ENCODE measurements at places on chromosomes 4 and X.

DNA sequence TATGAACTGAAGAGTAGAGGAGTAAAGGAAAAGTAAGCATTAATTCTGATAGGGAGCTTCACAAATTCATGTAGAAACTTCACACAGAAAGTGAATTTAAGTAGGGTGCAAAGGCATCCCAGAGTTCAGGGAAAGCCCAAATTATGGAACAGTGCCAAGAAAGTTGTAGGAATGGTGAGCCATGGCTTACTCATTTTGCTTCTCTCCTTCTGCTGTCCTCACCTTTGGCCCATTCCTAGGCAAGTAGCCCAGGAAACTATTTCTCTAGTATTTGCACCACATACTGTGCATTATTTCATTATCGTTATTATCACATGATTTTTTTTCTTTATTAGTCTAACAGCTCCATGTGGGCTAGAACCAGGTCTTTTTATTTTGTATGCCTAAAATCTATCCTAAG, 34.9 kb upstream of the IL1RAPL1 start:
- no peak for DNase-seq

GRCh38 chrX:120840827-120841226, 34.8 kb downstream of the CT47B1 start:
- DNase-seq: no peak

GRCh38 chr4:80036949-80037685, 35.9 kb downstream of the ANTXR2 start:
- DNase-seq: no peak

DNA sequence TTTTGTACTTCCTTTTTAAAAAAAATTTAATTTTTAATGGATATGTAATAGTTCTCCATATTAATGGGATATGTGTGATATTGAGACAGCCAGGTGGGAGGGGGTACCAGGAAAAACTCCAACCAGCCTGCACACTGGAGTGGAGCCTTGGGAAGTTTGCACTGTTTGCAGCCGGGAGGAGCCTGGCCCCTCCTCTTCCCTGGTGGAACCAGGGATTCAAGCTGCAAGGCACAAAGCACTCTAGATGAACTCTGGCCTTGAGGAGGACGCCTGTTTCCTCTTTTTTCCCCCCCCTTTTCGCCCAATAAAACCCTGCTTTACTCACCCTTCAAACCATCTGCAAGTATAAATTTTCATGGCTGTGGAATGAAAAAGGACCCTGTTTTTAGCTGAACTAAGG, 48.2 kb upstream of the GC start:
- no peak for DNase-seq

DNA sequence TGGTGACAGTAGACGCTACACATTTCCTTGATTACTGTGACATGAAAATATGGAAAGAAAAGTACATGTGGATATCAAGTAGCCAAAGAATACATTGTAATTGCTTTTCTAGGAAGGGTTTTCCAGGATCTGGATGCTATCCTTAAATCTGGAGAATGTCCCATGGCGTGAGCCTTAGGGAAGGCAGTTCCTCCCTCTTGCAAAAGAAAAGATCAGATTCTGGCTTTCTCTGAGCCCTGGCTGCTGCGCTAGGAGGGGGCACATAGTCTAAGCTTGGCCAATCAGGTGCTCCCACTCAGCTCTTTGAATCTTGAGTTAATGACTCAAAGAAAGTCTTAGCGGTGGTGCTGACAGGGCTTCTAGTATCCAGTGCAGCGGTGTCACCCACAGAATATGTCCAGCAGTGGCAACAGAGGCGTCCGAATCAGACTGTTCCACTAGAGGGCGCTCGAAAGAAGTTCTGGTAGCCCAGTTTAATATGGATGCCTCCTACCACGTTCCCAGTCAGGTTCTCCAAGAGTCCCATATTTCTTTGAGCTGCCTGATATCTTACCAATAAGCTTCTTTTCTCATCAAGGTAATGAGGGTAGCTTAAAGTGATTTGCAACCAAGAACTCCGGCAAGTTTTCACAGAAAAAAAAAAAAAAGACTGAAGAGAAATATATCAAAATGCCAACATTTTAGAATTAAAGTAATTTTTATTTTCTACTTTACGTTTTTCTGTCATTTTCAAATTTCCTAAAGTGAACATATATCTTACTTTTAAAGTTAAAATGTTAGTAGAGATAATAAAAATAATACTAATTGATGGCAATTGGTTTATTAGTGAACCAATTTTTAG, 213.4 kb upstream of the S100G start:
- DNase-seq: peak; percentile 73

- no peak for DNase-seq
Observed at GRCh38 chrX:143634663-143635455, 1.0 kb downstream of the SLITRK4 start.

DNA sequence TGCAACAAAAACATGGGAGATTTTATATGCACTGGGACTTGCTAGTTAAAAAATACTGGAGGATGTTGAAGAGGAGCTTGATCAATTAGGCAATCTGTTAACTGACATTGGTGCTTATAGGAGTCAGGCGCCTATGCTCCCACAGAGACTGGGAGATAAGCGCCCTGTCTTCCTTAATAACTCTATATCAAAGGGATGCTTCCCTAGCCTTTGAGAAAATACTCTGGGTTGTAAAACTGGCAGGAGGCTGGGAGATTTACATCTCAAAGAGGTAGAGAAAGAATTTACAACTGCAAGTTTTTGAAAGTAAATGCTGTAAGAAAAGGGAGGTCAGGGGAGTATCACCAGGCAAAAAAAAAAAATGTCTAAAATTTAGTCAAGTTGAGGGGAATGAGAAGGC, 325.4 kb downstream of the PCDH10 start:
- no peak for DNase-seq

GRCh38 chrX:135024526-135024925, 2.2 kb upstream of the RTL8B start:
- DNase-seq: no peak

- no peak for DNase-seq
Observed at GRCh38 chrX:11111947-11112346, 815 bp downstream of the HCCS start.

DNA sequence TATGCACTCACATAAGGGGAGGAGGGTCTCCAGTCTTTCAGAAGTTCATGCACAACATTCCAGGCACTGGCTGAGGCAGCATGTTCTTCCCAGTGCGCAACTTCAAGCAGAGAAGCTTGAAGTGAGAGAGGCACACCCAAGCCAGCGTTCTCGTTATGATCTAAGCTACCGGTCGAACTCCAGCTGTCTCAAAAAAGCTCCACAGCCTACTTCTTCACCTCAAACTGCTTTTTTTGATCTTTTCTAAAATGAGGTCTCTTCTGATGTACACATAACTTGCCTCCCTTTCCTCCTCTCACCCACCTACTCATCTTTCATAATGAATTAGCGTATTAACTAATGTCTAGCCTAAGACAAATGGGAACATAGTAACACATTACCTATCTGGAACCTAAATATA, 25.3 kb downstream of the GPC4 start:
- DNase-seq: no peak

GRCh38 chrX:153723351-153724251, 586 bp downstream of the BCAP31 start:
- peak; percentile 44 for DNase-seq

- DNase-seq: no peak
Observed at GRCh38 chr4:125315576-125316400, 1.0 kb downstream of the FAT4 start.

GRCh38 chr4:41881981-41882624, 53.1 kb upstream of the TMEM33 start:
- no peak for DNase-seq

GRCh38 chrX:115112411-115112810, 76.8 kb upstream of the RBMXL3 start:
- no peak for DNase-seq

GRCh38 chrX:91435395-91435794, 756 bp downstream of the PABPC5 start:
- DNase-seq: no peak

DNA sequence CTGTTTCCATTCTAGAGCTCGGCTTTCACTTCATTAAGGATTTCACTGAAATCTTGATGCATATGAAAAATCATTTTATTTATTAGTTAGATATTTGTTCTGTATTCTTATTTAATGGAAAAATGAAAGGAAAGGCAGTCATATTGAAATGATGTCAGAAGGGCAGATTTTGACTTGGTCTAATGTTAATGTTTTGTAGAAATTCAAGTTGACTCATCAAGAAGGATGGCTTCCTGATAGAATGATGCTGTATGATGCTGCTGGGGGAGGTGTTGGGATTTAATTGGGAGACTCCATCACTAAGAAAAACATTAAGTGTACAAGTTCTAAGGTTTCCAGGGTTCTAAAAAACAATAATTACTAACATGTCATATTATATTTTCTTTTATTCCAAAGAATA, 204.8 kb downstream of the PDGFC start:
- DNase-seq: no peak

DNA sequence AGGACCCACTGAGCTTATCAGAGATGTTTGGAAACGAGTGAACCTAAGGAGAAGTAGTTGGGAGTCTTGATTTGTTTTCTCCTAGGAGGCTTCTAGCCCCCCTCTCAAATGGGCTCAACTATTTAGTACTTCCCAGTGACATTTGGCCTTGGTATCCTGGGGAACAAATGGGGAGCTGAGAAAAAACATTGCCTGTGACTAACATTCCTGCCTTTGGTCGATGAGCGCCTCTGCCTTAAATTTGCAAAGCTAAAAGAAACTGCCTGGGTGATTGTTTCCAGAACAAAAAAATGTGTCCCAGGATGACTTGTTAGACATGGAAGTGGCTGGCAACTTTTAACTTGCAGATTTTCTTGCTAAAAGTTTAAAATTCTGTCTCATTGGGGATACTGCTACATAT, 58.8 kb upstream of the IGFBP7 start:
- DNase-seq: no peak

- DNase-seq: no peak
Observed at GRCh38 chr4:94944726-94945125, 187.0 kb downstream of the BMPR1B start.

GRCh38 chr4:80419946-80420345, 84.4 kb downstream of the CFAP299 start:
- no peak for DNase-seq

GRCh38 chr4:177118596-177118995, 191.1 kb upstream of the NEIL3 start:
- DNase-seq: no peak

- DNase-seq: no peak
Observed at GRCh38 chr4:80257851-80258250, 8.6 kb upstream of the FGF5 start.

DNA sequence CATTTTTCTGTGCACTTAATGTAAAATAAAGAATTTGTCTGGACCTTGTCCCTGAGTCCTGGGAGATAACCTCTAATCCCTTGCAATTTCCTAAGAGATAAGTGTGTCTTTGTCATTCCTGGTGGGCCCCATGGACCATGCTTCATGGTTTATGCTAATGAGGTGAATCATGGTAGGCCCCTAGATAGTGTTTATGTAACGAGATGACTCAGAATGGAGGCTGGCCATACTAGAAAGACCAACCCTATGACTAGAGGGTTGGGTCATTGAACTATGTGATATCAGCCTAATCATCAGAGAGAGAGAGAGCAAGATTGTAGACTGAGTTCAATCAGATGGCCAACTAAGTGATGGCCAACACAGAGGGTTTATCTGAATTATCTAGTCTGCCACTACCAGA, 64.2 kb upstream of the NHSL2 start:
- DNase-seq: no peak

DNA sequence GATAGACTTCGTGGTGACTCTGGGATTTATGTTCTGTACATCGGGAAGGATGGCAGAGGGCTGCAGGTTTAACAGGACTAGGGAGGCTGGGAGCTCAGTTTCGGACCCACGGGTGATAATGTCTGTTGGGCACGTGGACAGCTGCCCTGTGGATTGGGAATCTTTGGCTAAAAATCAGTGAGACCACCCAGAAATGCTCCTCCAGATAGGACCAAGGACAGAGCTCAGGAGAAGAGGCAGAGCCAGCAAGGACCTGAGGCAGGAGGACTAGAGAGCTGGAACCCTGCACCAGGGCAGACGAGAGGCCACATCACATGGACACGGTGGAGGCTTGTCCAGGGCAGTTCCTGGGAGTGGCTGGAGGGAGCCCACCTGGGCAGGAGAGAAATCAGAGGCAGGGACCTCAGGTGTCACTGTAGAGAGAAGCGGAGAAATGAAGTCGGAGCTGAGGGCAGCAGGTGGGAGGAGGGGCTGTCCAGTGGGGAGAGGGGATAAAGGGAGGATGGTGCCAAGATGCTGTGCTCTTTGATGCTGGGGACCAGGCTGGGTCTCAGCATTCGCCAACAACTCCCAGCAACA, 79.2 kb downstream of the CPZ start:
- DNase-seq: no peak

DNA sequence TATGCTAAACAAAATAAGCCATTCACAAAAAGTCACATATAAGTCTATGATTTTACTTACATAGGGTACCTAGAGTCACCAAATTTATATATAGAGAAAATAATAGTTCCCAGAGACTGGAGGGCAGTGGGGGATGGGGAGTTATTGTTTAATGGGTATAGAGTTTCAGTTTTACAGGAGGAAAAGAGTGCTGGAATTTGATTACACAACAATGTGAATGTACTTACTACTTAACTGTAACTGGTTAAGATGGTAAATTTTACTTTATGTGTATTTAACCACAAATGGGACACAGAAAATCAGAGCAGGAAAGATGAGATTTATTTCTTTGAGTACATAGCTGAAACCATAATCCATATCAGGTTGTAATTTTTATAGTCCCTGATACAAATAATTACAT, 144.4 kb downstream of the TMA16 start:
- DNase-seq: no peak

DNA sequence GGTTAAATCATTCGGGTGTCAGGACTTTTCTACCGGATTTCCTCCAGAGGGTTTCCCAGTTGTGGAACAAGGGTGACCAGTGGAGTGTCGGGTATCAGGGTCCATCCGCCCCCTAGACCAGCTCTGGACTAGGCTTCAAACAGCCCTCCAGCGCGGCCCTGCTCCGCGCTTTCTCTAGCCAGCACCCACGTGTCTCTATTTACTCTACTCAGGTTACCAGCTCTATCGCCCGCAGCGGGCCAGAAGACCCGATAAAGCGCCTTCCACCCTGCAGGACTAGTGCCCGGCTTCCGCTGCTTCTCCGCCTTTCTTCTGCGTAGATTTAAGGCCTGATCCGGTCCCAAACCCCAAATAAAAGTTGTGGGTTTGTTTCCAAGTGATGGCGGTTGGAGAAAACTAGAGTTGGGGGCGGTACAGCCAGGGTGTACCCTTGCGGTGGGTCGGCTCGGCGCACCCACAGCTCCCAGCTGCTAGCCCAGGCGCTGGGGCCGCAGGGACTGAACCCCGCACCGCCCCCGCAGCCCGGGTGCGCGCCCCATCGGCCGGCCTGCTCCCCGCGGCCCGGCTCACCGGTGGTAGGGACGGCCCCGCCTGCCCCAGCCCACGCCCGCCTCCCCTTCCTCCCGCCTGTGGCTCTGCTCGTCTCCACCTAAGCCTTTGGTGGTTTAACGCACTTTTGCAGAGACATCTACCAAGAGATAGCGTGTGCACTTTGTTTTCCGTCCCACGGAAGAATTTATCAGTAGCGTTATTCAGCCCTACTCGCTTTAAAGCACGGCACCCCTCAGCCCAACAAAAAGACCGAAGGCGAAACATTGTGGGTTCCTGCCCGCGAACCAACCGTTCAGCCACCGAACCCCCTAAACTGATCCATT, 2.1 kb downstream of the LEF1 start:
- DNase-seq: peak; percentile 66
